ENCODE measurements at places on chromosomes 2 and 18.

DNA sequence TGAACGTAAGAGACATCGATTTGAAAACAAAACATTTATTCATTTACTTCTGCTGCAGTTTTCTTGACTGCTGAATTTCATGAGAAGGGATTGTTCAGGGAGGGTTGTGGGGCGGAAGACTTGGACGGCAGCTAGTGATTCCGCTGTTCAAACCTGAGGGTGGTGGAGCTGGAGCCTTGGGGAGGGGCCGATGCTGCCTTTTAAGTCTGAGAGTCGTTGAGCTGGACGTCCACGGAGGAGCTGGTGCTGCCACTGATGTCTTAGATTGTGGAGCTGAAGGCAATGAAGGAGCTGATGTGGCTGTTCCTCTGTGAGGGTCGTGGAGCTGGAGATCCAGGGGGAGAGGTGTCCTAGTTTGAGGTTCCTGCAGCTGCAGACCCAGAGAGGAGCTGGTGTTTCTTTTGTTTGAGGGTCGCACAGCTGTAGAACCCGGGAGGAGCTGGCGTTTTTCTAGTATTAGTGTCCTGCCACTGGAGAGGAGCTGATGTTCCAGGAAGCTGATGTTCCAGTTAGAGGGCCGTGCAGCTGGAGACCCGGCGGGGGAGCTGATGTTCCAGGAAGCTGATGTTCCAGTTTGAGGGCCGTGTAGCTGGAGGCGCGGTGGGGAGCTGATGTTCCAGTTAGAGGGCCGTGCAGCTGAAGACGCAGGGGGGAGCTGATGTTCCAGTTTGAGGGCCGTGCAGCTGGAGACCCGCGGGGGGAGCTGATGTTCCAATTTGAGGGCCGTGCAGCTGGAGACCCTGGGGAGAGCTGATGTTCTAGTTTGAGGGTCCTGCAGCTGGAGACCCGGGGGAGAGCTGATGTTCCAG is 150.9 kb downstream of the RTP5 start:
- DNase-seq, result no peak

DNA sequence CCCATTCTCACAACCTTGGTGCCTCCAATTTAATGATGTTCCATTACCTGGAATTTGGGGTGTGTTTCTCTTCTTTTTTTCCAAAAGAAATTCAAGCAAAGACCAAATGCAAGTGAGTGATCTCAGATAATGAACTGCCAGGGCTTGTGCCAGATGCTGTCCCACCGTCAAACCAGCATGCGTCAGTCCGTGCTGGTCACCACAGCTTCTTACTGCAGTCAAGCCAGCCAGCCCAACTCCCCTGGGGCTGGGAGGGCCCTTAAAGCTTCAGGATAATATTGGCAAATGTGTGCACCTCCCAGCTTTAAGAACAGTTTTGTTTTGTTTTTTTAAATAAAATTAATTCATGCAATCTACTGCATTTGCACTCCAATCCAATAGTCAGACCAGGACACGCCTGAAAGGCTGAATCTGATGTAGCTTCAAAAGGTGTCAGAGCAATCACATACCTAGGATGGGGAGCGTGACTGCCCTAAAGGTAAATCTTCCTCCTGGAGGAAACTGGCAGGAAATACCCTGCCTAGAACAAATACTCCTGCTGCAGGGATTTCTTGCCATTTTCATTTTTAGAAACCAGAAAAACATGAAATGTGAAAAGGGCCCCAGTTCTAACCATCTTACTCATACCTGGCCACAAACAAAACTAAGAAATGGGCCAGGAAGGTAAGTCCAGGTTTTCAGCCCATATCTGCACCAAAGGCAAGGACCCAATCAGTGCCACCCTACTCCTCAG is 26.8 kb upstream of the SP3 start:
- peak; percentile 82 for DNase-seq

DNA sequence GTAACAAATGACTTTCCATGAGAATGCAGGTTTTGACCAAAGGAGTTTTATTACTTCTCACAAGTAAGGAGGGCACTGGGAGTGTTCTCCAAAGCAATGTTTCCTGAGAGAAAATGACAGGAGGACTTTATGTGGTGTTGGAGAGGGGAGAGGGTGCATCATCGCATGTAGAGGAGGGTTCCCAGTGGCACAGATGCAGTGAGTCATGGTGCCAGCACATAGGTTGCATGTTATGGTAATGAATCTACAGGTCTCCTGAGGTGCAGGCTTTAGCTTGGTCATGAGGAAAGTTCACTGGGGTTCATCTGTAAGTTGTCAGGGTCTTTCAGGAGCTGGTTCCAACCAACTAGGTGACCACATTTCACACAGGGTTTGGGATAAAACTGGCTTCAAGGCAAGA is 30.4 kb downstream of the NAT8 start:
- DNase-seq, result no peak

DNA sequence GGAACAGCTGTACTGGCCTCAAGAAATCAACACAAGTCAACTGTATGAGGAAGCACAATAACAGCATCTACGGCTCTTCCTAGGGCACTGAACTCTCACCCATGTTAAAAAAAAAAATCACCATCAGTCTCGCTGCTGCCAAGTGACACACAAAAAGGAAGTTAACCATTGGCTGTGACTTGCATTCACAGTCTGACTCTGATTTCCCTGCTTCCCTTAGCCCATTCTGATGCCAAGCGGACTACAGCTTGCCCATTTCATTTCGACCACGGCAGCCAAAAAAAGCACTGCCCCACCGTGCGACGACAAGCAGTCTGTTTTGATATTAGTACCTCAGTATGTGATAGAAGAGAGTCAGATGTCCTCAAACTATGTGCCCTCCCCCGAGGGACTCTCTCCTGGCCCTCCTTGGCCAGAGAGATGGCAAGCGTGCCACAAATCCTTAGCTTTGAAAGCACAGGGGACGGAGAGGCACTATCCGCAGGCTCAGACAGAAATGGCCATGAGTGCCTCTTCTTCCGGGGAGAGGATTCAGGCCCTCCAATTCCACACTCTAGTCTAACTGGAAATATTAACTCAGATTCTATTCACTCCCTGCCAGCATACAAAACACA is 250.0 kb downstream of the TCF4 start:
- DNase-seq, result no peak

DNA sequence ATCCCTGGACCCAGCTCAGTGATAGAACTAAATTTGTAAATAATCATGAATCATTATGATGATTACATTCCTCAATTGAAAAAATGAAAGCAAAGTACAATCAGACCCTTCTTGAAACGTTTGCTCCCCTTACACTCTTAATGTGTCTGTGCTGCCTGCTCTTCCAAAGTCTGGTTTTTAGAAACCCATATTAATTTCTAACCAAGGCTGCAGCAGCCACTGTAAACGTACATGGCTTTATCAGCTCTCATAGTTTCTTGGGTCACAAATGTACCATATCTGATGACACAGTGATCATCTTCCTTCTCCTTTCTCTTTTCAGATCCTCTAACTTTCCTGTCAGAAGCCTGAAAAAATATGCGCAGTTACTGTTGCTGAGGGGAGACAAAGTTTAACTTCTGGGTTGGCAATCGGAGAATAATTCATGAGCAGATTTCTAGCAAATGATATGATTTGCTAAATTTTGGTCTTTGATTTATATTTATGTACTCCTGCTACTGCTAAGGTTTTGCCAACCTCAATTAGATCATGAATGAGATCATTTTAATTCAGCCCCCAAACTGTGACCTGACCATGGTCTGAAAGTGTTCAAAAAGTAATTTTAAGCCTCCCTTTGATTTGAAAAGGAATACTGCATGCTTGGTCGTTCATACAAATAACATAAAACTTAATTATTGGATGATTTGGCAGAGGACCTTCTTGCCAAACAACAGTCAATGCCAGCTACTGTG is 12.3 kb downstream of the ZEB2 start:
- DNase-seq, result no peak

DNA sequence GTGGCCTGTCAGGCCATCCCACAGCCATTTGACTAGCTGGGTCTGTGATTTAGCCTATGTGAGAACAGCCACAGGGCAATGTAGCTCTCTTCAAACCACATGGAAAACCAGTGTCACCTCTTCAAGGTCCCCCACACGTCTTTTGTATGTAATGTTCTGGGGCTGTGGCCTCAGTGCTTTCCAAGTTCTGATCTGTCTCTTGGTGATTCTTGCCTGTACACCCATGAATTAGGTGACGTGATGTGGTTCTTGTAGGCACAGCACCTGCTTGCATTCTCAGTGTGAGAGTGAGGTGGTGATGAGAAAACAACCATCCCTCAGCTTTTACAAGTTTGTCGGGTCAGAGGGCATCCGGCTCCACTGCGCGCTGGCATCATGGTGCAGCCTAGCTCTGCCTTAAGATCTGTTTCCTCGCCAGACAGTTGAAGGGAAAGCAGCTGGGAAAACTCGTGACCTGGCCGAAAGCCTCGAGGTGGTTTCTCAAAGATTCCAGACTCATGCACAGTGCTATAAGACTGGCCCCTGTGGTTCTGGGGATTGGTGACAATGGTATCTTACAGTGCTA is 125.8 kb downstream of the TANC1 start:
- peak; percentile 83 for DNase-seq

GRCh38 chr18:72908181-72908580 is 40.4 kb upstream of the NETO1 start:
- no peak for DNase-seq

DNA sequence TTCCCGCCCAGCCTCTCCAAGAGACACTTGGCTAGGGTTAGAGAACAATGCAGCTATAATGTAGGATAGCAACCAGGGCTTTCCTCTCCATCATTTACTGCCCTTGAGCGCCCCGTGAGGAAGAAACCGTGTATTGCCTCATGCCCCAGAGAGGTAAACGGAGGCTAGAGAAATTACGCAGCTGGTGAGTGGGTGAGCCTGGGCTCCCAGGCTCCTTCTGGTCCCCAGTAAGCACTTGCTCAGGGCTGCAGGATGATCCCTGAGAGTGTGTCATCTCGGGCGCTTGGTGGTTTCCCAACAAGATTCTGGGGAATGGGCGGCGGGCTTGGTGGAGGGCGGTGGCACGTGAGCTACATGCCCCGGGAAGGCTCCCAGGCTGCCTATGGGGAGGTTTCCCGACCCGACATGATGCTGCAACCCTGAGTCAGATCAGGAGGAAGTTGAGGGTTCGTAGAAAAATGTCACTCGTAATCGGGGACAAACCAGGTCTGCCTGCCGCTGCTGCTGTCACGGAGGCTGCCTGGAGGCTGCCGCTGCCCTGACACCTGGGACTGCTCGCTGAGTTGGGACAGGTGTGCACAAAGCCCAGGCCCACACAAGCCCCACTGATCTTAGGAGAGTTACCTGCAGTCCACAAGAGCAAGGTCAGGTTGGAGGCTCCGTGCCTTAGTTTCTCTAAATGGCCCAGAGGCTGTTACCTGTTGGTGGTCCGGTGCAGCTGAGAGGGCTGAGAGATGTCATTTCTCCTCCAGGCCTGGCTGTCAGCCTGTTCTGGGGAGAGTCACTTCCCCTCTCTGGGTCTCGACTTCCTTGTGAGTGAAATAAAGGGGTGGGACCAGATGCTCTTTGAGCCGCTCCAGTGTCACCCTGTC is at the start of gene GPR55:
Gene GPR55, minus strand, starts transcription at position 773 of the 872 bp plus-strand sequence. CDS start 14,280 bp downstream, outside the sequence.
- no peak for DNase-seq

DNA sequence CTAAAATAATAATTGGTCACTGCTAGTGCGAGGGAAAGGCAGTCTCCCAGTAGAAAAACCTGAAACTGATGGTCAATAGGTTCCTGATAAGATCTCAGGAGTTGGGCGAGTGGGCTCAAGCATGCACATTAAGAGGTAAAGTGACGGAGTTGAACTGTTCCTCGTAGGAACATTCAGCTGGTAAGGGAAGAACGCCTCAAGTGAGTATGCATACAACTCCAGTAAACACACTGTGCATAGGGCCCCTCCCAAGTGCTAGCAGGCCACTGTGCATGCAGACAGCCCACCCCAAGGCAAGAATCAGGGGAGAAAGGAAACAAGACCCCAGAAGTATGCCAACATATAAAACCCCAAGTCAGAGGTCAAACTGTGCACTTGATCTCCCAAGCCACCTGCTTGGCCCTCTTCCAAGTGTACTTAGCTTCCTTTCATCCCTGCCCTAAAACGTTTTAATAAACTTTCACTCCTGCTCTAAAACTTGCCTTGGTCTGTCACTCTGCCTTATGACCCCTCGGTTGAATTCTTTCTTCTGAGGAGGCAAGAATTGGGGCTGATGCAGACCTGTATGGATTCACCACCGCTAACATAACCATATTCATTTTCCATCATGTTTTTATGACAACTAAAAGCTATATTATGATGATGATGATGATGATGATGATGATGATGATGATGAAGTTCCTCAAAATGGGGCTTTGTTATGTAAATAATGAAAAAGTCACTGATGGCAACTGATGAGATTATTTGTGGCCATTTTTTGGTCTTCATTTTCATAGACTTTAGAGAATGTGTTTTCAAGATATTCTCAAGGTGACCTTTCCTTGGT is 118.0 kb upstream of the RAB27B start:
- no peak for DNase-seq

- DNase-seq, result no peak
Observed at GRCh38 chr18:58218117-58218516, 174.1 kb downstream of the NEDD4L start.

DNA sequence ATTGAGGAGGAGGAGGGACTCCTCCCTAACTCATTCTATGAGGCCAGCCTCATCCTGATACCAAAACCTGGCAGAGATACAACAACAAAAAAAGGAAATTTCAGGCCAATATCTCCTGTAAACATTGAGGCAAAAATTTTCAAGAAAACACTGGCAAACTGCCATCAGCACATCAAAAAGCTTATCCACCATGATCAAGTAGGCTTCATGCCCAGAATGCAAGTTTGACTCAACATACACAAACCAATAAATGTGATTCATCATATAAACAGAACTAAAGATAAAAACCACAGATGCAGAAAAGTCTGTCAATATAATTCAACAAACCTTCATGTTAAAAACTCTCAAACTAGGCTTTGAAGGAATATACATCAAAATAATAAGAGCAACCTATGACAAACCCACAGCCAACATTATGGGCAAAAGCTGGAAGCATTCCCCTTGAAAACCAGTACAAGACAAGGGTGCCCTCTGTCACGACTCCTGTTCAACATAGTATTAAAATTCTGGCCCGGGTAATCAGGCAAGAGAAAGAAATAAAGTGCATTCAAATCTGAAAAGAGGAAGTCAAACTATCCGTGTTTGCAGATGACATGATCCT is 1014.3 kb downstream of the CBLN2 start:
- no peak for DNase-seq

GRCh38 chr2:203928849-203929248 is 7.7 kb upstream of the ICOS start:
- DNase-seq, result peak; percentile 10

Data from AG08395 (cell line).